ENCODE measurements at places on chromosomes 6 and 20.

GRCh38 chr6:127103482-127103881, 15.0 kb upstream of the RSPO3 start:
- no peak for DNase-seq

- DNase-seq: no peak
Measured at GRCh38 chr6:3165631-3166534, 8.5 kb upstream of the TUBB2A start.

GRCh38 chr20:40427026-40427425, 262.0 kb downstream of the MAFB start:
- no peak for DNase-seq

DNA sequence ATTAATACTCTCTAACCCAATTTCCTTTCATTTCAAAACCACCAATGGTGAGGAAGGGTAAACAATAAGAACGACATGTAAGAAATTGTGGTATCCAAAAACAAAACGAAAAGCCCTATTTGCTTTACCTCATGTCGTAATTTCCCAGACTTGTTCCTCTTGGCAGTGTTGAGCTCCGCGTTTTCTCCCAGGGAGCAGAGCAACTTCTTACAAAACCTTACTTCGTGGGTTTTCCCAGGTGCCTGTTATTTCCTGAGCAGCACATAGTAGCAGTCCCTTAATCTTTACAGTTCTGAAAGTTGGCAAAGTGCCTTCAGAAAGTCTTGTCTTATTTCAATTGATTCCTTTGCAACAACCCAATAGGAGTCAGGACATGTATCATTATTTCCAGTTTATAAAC, 207.9 kb upstream of the MARCKS start:
- DNase-seq: no peak

- DNase-seq: no peak
Measured at GRCh38 chr6:164152611-164153010, 738.1 kb downstream of the QKI start.

GRCh38 chr6:104680539-104680938, 179.2 kb downstream of the HACE1 start:
- no peak for DNase-seq

- no peak for DNase-seq
Measured at GRCh38 chr6:79872303-79872702, 75.0 kb downstream of the ELOVL4 start.

DNA sequence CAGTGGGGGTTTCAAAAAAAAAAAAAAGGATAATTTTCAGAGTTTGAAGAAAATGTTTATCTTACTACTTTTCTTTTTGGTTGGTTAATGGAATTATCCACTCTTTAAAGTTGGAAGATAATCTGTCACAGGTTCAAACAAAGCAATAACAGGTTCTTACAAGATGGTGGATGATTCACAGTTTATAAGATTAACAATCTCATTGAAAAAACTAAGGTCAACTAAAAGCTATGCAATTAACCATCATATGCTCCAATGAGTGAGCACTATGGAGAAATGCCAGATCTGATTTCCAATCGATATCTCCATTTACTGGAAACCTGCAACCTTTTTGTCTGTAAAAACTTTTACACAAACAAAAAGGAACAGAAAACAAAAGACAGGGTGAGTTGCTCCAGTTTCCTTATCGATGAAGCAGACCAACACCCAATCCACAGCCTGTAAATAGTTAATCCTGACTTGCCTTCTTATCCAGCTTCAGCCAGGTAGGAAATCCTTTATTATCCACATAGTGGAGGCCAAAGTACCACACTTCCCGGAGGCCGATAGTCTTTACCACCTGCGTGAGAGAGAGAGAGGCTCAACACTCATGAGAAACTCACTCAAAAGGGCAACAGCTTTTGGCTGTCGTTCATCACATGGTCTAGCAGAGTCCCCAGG, 32.4 kb downstream of the EZR start:
- DNase-seq: no peak

- DNase-seq: no peak
Measured at GRCh38 chr6:123962508-123962907, 158.8 kb downstream of the NKAIN2 start.

DNA sequence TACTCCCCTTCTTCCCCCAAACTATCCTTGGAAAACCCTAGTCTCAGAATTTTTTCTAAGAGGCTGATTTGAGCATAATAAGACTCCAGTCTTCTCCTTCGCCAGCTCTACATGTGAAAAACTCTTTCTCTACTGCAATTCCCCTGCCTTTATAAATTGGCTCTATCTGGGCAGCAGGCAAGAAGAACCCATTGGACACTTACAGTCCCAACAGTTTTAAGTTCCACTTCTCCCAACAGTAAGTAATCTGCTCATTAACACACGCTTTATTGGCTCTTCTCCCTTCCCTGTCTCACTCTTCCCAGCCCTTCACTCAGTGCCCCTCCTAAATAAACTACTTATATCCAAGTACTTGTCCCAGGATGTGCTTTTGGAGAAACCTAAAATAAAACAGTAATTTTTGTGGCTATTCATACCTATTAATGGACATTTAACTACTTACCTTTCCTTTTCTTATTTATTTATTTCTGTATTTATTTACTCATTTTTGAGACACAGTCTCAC, 11.1 kb upstream of the DDR1 start:
- DNase-seq: no peak

DNA sequence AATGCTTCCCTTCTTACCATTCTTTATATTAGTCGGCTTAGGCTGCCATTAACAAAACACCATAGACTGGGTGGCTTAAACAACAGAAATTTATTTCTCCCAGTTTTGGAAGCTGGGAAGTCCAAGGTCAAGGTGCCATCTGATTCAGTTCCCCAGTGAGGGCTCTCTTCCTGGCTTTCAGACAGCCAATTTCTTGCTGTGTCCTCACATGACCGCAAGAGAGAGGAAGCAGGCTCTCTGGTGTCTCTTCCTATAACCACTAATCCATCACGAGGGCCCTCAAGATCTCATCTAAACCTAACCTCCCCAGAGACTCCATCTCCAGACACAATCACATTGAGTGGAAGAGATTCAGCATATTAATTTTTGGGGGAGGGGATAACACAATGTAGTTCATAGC, 193.0 kb upstream of the SGK1 start:
- DNase-seq: no peak

DNA sequence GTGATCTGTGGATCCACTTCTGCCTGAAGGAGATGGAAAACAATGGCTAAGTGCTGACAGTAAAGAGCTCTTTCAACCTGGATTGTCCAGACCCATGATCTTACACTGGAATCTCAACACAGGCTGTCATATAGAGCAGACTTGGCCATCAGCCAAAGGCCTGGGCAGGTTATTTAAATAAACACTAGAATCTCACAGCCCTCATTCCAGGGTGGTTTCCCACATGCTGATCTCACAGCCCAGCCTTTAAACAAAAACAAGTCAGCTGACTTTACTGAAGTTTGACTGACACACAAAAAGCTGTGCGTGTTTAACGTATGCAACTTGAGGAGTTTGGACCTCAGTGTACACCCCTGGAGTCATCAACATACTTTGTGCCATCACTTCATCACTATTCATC, 28.4 kb downstream of the SYNDIG1 start:
- no peak for DNase-seq

GRCh38 chr6:47669684-47670513, 28.5 kb upstream of the ADGRF4 start:
- no peak for DNase-seq

DNA sequence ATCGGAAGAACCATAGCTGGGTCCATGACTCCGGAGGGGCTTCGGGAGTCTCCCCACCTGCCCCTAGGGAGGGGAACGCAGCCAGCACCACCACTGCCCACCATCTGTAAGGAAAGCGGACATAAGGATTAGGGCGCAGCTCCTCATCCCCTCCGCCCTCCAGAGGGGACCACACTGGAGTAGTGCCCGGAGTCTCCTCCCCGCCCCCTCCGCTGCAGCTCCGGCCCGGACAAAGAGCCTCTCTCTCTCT, 628 bp downstream of the SLC35B2 start:
- no peak for DNase-seq

- no peak for DNase-seq
Measured at GRCh38 chr6:53922539-53922981, 127.8 kb downstream of the LRRC1 start.

DNA sequence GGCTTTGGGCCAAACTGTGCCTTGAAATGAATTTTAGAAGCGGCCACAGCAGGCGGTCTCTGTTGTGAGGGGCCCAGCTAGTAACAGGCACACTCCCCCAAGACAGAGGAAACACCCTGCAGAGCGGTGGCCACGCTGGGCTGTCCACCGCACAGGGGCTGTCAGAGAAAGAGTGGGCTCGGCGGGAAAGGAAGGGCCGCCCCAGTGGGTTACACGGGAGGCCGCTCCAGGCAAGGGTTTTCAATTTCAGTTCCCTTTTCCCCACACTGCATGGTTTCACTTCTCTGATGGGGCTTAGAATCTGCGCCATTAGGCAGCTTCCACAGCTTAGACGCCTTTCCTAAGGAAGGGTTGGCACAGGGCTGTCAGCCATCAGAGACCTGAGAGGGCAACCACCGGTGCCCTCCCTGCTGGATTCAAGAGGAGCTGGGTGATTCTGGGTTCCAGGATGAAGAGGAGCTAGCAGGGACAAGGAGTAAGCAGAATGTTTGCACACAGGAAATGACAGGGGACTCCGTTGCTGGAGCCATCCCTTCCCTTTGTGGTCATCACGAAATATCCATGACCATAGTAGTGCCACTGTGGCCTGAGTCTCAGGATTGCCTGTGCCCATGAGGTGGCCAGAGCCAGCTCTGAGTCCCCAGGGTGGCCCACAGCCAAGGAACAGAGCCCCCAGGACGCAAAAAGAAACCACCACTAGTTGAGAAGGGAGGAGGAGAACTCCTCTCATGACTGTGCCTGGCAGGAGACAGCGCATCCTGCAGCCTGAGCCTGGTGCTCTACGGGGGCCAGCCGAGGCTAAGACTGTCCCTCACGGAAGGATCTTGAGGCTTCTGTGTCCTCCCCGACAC, 282.7 kb downstream of the NRN1 start:
- DNase-seq: no peak

GRCh38 chr6:35173427-35174087, 32.4 kb upstream of the TCP11 start:
- DNase-seq: no peak

- DNase-seq: no peak
Measured at GRCh38 chr20:38299963-38300362, 4.0 kb upstream of the BPI start.

DNA sequence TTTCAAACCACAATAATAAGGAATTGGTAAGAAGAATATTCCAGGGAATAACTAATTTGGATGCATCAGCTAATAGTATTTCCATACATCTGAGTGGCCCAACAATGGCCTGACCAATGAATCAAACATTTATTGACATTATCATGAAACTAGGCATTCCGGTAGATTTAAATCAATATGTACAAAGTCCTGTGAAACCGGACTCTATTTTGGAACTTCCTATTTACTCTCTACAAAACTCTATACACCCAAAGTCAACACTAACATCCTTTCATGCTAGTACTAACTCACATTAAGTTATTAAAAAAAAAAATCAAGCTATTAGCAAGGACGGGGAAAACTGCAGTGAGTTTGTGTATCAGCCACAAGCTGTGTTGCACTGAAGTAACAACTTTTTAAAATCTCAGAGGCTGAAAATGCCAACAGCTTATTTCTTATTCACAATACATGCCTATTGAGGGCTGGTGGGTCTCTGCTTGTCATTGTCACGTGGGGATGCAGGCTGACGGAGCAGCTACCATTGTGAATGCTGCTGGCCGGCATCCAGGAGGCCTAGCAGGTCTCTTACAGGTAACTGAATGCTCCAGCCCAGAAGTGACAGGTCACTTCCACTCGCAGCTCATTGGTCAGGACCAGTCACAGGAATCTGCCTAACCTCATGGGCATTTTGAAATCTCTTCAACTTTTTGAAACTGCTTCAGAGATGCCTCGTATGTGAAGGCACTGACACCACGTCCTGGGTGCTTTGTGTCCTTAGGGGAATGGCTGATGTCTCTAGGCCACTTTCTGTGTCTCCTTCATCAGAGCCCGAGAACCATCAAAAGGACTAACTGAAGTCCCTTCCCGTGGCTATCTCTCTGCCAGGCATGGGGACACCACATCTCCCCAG, 76.3 kb downstream of the SLC22A23 start:
- no peak for DNase-seq

DNA sequence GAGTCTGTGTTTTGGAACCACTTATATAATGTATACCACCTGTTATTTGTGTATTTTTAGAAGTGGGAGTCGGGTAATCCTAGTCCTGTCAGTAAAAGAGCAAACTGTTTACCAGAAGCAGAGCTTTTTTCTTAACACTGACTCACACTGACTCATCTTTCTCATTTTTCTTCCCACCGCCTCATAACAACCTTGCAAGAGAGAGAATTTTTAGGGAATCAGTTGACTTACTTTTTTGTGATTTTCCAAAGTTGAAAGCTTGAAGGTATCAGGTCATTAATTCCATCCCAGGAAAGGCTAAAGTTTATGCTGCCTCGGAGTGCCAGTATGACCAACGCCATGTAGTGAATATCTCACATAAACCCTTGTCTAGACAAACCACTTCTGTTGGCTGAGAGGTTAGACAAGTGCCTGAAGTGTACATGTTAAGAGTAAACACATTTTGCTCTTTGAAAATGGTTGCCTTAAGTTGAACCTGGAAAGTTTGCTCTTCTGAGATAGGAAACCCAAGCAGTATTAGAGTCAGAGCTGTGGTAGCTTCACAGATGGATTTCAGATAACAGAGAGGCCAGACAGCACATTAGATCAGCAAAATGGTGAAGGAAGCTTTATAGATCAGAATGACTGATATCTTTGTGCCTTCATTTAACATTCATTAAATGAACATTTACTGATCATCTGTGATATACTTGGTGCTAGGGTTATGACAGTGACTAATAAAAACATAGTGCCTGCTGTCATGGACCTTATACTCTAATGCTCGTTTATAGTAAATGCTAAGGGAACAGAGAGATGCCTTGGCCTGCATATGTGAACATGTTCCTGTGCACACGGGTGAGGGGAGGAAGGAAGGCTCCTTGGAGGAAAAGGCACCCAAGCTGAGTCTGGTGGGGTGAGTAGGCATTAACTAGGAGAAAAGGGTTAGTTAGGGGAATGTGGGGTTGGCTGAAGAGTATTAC, 29.1 kb upstream of the PKIG start:
- no peak for DNase-seq

- no peak for DNase-seq
Measured at GRCh38 chr6:134467620-134468019, 149.7 kb upstream of the SGK1 start.

DNA sequence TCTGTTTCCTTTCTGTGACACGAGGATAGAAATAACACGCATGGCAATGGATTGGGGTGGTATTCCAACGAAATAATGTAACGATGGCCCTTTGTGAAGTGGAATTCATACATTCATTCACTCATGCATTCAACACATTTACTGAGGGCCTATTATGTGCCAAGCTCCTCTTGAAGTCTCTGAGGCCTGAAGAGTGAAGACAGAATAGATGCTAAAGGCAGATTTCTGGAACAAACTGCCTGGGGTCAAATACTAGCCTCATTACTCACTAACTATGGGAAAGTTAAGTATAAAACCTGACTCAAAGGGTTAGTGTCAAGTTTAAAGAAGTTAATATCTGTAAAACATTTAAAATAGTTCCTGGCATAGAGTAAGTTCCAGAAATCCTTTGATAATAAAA, 279.6 kb upstream of the SULF2 start:
- DNase-seq: no peak
